Stimulated activated CD4-positive, alpha-beta T cell treated with anti-CD3 and anti-CD28 coated beads, Interleukin-12 subunit alpha, Interleukin-12 subunit beta, amount 100 ng/mL, for 4 hours (primary cell): ENCODE measurements at places on chromosomes 2 and 18.

DNA sequence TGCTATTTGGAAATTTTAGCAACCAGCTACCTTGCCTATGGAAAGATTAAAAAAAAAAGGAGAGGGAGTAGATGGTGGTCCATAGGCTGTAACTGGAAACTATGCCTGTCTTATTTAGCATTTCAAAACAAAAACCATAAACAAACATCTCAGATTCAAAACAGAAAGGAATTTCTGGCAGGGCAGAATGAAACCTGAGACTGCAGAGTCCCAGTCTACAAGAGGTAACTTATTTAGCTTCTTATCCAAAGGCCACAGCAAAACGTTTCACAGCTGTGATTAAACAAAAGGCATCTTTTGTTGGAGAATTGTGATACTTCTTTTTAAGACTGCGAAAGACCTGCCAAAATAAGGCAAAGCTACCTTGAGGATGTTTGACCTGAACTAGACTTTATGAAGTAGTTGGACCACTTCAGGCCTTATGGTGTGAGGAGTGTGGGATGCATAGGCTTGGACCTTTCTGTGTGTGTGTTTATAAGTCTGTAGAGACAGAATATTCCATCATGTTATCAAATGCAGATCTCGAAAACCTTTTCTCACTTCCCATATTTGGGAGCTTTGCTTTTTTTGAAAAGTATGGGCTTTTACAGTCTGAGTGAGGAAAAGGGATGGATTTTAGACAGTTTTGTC, 11.0 kb downstream of the CRIM1 start:
- no peak for DNase-seq

GRCh38 chr2:223976635-223977226, 19.5 kb downstream of the MRPL44 start:
- no peak for DNase-seq

DNA sequence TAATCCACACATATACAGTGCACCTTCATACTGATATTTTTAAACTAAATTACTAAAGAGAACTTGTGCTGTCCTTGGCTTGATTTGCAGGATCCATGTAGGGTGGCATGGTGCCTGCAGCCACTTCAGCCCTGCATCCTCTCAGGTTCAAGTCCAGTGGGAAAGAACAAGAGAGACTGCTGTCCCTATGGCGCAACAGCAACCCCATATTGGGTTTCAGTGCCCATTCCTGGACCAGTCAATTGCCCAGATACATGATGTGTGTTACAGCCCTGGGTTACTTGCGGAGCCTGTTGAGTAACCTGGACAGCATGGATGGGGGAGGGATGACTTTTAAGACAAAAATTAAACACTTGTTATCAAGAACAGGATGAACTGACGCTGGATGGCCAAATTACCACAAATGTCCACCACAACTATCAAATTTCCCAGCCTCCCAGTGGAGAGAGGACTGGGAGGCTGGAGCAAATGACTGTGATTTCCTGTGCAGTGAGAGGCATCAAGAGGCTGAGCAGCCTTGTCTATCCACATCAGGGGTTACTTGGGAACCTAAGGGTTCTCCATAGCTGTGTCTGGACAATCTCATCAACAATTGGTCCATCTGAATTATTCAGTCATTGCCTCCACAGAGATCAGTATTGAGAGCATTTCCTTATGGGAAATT, 162.0 kb downstream of the CAPN13 start:
- no peak for DNase-seq

DNA sequence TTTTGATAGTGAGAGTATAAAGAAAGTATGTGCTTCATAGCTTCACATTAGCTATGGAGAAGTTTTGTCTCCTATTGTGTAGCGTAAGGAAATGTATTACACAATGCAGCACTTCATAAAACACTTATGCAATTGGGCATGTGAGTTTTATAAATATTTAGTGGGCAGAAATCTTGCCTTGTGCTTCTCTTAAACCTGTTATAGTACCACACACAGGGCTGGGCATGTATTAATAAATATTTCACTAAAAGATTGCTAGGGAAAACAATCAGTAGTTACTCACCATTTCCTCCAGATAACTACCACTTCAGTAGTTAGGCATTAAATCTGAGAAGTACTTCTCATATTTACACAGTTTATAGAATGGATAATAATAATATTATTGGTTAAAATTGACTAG, 1080.8 kb upstream of the PIK3C3 start:
- DNase-seq, result no peak

DNA sequence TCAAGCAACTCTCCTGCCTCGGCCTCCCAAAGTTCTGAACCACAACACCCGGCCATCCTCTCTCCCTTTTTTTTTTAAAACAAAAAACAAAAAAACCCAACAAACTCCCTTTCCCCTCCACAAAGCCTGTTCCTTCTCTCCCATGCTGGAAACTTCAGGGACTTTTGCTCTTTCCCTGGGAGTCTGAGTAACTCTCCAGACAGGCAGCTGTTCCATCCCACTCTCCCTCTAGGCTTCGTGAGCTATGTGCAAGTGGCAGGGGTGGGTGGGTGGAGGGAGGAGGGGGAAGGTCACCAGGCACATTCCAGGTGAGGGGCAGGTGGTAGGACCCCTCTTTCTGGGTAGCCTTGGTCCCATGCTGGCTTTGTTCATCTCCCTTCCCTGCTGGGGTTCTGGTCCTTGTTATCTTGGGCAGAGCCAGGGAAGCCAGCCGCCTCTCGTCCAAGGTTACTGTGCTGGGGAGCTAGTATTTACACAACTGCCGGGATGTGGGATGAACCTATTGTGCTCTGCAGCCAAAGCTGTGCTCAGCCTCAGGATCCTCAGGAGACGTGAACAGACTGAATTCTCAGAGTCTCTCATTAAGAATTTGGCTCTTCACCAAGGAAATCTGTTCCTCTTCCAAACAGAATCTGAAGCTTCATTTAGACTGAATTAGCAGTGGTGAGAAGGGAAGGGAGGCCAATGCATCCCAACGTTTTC, 106.9 kb downstream of the LIPG start:
- no peak for DNase-seq

DNA sequence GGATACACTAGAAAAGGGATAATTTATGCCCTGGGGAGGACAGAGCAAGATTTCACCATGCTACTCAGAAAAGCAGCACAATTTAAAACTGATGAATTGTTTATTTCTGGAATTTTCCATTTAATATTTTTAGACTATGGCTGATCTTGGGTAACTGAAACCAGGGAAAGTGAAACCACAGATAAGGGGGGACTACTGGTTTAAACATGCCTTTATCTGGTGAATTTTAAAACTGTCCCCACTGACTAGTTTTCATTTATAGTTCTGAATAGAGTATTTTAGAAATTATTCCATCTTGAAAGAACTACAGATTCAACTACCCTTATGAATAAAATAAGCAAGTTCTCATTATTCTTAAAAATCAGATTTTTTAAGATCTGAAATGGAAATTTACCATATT, 15.0 kb downstream of the NFU1 start:
- no peak for DNase-seq

GRCh38 chr2:168056242-168056787, 191.1 kb downstream of the STK39 start:
- DNase-seq, result no peak

DNA sequence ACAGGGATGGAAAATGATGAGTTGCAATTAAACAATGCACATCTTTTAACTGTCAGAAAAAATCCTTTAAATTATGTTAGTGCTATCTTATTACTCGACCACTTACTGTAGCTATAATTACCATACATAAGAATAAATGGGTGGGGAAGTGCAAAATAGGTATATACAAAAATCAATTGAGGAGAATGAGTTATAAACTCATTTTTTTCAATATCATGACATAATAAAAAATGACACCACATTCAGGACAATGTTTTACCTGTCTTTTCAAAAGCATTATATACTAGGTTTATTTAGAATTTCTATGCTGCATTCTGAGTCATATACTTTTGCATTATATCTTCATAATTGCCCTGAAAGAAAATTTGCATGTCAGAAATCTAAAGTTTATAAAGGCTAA, 1533.6 kb downstream of the LRP1B start:
- DNase-seq, result no peak

- DNase-seq, result no peak
These were observed 988.3 kb upstream of the GYPC start for GRCh38 chr2:125667630-125668029.

GRCh38 chr2:192183296-192183695, 11.4 kb downstream of the TMEFF2 start:
- no peak for DNase-seq

GRCh38 chr2:42089340-42089925, 41.6 kb downstream of the PKDCC start:
- DNase-seq, result peak; percentile 27

DNA sequence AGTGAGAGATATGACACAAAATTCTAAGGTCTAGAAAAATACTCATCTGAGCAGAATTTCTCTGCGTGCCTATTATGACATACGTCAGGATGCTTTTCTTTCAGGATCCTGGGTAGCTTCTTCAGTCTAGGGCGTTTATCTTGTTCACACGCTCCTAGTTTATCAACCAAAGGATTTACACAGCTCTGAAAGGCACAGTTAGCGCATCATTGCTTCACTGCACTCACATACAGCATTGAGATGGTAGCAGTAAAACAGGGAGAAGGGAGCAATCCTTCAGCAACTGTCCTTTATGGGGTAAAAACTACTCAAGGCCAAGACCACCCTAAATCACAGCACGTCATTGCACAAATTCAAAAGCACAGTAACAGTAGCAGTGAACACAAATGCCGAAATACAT, 222.8 kb downstream of the SUCLG1 start:
- no peak for DNase-seq

DNA sequence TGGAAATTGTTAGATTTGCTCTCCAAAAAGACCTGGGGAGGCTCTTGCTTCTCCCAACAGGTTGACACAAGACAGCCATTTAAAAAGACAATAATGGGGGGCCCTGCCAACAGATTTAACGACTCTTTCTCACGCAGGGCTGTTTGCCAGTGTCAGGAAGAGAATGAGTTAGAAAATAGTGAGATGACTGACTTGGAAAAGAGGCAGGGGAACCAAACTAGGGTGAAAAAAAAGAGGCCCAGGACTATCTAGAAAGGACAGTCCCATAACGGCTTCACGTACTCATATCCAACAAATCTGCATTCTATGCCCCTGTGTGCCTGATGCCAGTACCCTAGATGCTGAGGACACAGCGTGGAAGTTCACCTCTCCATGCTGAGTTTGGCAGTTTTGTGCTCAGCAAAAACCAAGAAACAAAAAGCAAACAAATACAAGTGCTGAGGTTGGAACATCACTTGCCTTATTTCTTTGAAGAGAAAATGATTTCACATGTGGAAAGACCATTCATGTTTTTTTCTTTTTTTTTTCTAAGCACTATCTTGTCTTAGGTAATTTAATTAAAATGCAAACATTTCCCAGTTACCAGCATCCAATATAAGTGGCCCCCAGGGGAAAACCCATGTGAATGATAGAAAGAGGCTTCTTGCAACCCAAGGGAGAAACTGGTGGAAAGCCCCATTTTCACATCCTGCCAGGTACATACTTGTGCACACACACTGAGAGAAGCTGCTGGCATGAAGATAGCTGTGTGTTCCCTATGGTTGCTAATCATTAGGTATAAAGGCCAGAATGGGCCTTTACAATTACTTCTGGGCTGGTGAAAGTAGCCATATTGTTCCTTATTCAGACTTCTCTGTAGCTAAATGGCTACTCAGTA, 10.6 kb upstream of the WIPF1 start:
- DNase-seq, result no peak

DNA sequence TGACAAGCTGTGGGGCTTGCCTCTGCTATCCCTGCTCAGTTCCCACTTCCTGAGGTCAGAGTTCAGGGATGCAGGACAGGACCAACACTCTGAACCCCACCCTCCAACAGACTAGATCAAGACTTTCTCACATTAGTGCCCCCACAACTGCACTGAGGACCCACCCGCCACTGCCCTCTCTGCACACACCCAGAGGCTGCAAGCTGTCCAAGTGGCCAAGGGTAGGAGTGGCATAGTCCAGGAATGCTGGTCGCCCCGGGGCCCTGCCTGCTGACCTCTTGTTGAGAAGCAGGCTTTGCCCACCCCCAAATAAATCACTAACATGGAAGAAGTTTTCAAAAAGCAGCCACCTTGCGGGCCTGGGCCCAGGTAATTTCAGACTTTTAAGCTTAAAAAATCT, 5.5 kb upstream of the KIF1A start:
- DNase-seq, result no peak

DNA sequence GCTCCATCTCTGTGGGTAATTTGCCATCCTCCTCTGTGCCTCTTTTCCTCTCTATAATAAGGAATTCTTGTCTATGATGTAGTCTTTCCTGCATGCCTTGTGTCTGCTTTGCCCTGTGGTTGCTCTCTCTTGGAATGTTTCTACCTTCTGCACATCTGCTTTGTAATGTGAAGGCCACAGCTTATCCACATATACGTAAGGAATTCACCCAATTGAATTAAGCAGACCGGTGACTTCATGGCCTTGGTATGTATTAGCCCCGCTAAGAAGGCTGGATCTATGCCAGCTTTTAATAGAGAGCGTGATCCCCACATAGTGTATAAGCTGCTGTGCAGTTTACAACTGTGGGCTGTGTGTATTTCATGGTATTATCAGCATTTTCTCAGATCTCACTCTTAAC, 274.7 kb downstream of the RNF144A start:
- DNase-seq, result no peak

- no peak for DNase-seq
These were observed 125.0 kb downstream of the CACNB4 start for GRCh38 chr2:151973901-151974199.

DNA sequence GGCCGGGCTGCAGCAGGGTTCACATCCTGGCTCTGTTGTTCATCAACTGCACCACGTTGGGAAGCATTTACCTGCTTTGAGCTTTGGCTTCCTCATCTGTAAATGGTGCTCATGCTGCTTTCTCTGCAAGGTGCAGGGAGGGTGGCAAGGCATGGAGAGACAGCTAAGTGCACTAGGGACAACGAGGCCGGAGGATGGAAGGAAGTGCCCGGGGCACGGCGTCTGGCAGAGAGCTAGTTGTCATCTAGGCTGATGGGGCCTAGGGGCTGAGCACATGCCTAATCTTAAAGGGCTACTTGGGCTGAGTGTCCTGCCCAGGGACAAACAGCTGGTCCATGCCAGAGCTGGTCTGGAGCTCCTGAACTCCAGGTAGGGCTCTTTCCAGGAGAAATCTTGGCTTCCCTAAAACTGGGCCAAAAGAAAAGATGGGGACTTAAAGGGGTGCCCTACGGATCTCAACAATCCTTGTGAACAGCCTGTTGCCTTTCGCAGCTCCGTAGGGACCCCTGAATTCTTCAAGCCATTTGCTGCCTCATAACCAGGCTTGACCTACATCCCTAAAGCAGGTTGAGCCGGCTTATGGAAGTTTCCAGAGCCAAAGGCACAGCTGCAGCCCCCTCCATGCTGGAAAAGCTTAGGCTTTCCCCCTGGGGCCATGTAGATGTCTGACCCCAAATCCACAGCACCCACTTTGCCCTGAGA, 130.8 kb downstream of the SMAD7 start:
- no peak for DNase-seq

DNA sequence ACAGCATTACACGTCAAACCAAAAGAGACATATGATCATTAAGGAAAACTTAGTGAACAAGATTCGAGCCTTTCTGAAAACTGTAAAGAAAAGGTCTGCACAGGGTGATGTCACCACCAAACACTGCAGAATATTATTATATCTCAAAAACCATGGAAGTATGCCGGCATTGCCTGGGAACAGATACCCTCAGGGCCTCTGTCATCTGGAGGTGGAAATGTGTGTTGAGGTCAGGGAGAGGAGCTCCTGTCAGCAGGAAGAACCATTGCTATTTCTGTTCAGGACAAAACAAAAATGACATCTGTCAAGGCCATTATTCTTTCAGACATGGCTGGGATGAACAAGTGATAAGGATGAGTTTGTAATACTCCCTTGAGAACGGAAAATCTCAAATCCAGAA, 365.9 kb upstream of the TRIB2 start:
- no peak for DNase-seq

GRCh38 chr2:35228584-35228983, 1127.0 kb upstream of the CRIM1 start:
- no peak for DNase-seq

- no peak for DNase-seq
These were observed 16.3 kb downstream of the MRPL44 start for GRCh38 chr2:223973606-223974005.
